MG63 (cell line): ENCODE measurements at places on chromosomes 5 and 9. TPM values are rescaled to one million over a fixed set of nuclear protein-coding genes. Genes with fewer than 3 reads are reported as not detected.
A peak's percentile ranks its signal among the peaks of the same experiment; 100 is the strongest.

DNA sequence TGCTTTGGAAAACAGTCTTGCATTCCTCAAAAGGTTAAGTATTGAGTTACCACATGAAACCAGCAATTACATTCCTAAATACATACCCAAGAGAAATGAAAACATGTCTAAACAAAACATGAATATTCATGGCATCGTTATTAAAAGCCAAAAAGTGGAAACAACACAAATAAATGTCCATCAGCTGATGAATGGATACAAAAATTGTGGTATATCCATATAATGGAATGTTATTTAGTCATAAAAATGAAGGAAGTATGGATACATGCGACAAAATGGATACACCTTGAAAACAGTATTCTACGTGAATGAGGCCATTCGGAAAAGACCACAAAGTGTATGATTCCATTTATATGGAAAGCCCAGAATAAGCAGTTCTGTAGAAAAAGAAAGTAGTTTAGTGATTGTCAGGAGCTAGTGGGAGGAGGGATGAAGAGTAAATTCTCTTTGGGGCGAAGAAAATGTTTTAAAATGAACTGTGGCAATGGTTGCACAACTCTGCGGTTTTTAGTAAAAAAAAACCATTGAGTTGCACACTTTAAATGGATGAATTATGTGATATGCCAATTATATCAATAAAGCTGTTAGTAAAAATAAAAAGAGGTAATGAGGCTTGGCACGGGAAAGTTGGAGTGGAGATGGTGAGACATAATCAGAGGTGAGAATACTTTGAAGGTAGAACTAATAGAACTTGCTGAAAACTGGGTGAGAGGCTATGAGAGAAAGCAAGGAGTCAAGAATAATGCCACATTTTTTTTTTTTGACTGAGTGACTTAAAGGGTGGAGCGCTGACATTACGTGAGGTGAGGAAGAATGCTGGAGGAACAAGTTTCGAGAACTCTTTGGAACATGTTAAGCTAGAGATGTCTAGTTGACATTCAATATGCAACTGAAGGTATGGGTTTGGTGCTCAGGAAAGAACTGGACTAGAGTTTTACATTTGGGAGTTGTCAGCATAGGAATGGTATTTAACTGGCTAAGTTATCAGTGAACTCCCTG is 194.9 kb upstream of the ZNF608 start:
- no peak for DNase-seq

Gene CTXN3
- not detected in 2 replicates for total RNA-seq

GRCh38 chr9:105834404-105834803 is 140.1 kb downstream of the TMEM38B start:
- DNase-seq = no peak

- peak; percentile 59 for DNase-seq
Observed at GRCh38 chr5:132103969-132104391, 30.4 kb downstream of the CSF2 start.

DNA sequence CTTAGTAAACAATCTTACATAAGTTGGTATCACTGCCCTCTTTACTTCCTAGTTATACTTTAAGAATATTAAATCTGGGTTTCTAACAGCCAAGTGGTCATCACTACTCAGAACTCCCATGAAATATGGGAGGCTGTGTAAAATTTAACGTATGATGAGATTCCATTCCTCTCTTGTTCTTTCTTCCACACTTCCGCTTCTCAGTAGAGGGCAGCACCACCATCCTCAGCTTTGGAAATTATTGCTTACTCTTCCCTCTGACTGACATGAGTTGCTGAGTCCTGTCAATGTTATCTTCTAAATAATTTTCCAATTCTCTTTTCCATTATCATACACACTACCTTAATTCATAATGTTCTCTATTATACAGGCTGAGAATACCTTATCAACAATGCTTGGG is 194.0 kb downstream of the RFX3 start:
- no peak for DNase-seq

DNA sequence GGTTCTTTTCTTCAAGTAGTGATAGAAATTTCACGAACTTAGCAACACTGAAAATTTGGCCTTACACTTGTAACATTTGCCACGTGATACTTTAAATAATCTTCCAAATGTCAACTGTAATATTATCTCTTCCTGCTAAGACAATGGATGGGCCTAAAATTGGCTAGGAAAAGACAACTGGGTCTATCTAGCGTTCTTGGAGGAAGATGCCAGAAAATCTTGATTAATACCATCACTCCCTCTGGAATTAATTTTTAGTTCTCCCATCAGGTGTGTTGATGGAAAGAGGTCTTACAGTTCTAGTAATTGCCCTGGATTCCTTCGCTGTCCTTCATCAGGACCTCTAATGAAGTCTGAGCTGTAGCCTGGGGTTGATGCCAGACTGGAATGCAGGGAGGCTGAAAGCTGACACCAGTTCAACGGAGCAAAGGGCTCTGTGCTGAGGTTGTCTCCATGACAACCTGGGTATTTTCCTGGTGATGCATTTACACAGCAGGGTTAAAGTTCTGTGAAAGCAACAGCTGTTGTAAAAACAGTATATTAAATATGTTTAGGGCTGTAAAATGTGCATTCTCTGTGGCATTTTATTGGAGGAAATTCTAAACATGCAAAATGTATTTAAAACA is 92.3 kb downstream of the GAS1 start:
- DNase-seq = peak; percentile 87

Gene ADAM19
- total RNA-seq = 10.6 and 16.4 TPM in 2 replicates

Gene MYMK
- total RNA-seq = not detected in 2 replicates

- DNase-seq = peak; percentile 12
Observed at GRCh38 chr5:78060421-78060820, 234.1 kb downstream of the AP3B1 start.

DNA sequence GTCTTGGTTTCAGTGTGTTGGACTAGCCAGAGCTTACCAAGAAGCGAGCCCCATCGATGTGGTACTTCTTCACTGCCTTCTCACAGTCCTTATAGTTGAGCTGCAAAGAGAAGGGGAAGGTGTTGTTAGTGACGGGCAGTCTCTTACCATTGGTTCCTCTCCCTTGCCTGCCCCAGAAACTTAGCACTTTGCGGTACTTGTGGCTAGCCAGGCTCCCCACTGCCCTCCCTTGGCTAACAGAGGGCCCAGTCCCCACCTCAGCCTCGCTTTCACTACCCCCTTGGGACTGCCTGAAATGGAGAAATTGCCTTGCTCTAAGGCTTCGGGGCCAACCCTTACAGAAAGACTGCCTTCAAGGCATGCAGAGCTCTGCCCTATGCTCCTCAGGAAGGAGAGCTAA is 4.3 kb downstream of the LCP2 start:
- no peak for DNase-seq

Gene UBE2R2
- total RNA-seq = 15.1 and 16.5 TPM in 2 replicates
